ENCODE measurements at places on chromosomes 1 and 21.

DNA sequence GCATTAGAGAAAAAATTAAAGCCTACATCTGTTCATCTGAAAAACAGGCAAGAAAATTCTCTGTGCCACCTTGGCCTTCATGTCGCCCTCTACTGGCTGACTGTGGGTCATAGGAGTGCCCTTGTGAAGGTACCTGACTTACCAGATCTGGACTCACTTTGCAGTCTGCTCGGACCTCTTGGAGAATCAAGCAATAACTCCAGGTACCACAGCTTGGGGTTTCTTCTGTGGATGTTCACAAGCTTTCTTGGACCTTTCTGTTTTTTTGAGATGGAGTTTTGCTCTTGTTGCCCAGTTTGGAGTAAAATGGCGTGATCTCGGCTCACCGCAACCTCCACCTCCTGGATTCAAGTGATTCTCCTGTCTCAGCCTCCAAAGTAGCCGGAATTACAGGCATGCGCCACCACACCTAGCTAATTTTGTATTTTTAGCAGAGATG lies 2.4 kb upstream of the PRAMEF18 start:
- peak; percentile 29 for DNase-seq

GRCh38 chr21:44871576-44872269 lies 1.8 kb downstream of the PTTG1IP start:
- DNase-seq: no peak

DNA sequence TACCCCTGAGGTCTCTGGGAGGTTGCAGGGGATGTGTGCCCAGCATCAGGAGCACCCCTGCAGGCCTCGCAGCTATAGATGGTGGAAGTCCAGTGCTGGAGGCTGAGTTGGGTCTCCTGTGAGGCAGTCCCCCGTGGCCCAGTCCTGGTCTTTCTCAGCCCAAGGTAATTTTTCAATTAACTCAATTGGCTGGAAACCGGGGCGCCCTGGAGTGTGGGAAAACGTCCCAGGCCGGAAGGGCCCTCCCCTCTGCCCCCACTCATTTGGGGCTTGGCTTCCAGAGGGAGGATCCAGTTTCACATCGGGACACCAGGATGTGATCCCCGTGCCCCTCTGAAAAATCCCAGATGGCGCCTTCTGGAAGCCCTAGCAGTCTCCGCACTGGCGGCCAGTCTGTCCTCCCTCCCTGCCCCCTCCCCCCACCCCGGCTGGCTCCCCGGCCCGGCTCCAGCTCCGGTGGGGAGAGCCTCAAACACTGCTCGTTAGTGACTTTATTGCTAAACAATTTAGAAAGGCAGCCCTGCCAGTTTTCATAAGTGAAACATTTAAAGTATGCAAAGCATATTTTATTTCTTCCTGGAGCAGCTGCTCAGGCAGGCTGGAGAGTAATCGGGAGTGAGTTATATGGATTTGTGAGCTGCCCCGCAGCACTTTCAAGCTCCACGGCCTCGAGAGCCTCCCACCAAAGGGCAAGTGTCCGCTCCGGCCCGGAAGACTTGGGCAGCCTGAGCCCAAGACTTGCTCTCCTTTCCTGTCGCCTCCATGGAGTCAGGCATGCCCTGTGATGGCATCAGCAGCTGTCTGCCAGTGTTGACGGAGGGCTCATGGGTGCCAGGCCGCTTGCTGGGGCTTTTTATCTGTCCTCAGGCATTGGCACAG lies 208.2 kb upstream of the TMEM51 start:
- peak; percentile 73 for DNase-seq

DNA sequence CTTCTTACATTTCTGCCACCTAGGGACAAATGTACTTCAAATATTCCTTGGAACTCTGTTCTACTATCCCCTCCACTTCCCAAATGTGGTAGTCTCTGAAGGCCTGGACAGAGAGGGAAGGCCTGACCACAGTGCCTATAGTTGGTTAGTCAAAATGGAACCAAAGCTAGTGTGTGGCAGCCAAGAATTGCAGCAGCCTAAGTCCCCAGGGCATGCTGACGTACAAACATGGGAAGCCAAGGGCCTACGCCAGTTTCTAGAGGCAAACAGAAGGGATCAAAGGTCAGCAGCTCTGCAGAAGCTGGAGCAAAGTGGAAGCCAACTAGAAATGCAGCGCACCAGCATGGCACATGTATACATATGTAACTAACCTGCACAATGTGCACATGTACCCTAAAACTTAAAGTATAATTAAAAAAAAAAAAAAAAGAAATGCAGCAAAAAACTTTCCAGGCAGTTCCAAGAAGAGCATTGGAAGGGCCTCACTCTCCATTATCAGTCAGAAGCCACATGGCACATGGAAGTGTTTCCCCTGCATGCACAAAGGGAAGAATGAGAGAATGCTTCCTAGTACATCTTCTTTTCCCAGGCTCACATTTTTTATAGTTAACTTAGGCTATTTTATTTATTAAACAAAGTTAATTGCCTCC lies 39.4 kb upstream of the GADD45A start:
- DNase-seq: no peak

- DNase-seq: peak; percentile 67
Measured at GRCh38 chr1:5597171-5597850, 394.9 kb downstream of the NPHP4 start.

DNA sequence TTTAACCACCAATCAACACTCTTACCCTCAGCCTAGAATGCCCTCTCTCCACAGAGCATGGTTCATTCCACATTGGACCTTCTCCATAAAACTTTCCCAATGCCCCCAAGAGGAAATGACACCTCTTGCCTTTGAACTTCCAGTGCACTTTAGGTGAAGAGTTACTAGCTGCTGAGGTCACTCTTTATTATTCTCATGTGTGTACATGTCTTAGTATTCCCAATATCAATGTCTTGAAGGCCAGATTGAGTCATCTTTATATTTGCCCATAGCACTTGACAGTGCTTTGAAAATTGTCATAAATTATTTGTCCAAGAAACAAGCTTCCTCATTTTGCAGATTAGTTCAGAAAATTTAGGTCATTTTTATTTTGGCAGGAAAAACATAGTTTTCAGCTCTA lies 8.1 kb upstream of the DNASE2B start:
- DNase-seq: no peak

- DNase-seq: no peak
Measured at GRCh38 chr21:35924714-35925301, 135.5 kb downstream of the SETD4 start.

Measured in mesothelial cell of epicardium (in vitro differentiated cells).